ENCODE measurements at places on chromosomes 5 and 9.

- no peak for DNase-seq
These were observed 20.7 kb upstream of the ROPN1L start for GRCh38 chr5:10420932-10421331.

DNA sequence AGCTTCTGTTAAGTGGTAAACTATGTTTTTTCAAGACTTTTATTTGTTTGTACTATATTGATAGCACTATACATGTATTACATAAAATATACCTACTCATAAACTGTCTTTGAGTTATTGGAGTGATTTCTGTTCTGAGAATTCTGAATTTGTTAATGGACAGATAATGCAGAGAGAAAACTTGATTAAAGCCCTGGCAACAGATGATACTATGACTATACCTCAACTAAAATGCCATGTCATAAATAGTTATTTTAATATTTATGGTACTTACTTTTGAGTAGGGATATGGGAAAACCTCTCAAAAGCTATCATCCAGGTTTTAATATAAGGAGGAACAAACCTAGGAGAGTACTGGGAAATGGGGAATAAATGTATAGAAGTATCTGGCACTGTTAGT lies 947.2 kb upstream of the ARRDC3 start:
- DNase-seq: no peak

DNA sequence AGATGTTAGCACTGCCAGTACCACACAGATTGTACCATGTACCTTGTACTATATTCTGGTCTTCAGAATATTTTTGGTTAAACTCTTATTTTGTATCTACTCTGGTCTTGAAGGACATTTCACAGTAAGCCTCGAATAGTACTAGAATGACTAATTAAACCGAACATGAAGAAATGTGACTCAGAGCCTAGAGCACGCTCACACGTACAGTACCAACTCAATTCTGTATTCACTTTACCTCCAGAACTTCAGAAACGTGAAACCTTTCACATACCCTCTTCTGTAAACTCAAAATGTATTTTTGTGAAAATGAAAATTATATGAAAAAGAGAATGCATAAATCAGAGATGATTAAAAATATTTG lies 112.8 kb downstream of the MVB12B start:
- no peak for DNase-seq

GRCh38 chr9:114021578-114021977 lies 56.5 kb downstream of the AMBP start:
- no peak for DNase-seq

DNA sequence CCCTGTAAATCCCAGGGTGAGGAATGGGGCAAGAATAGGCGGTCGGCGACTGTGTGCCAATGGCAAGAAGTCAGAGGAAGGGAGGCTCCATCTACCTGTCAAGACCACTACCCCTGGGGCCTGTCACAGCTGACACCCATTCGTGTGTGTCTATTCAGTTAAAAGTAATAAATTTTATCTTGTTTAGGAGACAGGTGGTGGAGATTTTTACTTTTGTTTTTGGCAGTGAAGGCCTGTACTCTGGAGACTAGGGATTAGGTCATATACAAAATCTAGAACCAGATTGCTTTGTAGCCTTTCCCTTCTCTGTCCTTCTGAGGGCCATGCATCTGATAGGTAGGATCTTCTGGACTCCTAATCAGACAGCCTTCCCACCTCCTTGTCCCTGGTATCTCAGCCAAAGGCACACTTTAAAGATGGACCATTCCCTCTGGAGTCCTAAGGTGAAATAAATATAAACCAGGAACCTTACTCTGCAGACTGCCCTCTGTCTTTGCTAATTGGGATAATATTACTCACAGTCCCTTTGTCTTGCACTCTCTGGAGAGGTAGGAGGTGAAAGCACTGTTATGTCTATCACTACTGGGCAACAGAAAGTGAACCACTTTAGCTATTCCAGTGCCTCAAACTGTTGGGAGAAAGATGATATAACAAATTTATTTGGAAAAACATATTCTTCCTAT lies 213.2 kb upstream of the ACTBL2 start:
- DNase-seq: no peak

DNA sequence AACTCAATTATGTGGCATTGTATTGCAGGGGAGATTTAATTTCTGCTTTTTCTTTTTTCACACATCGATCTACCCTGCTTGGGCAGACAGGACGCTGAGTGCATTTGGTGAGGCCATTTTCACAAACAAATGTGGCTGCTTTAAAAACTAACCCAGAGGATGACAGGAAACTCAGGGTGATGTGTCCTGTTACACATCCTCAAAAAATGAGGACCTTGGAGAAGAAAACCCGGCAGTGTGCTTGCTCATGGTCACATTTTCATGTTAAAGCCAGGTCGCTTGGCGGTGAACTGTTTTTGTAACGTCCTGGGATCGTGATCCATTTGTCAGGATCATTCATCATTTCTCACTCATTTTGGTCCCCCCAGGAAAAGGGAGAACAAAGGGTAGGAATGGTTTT lies 478.3 kb upstream of the ADAMTS16 start:
- DNase-seq: no peak

DNA sequence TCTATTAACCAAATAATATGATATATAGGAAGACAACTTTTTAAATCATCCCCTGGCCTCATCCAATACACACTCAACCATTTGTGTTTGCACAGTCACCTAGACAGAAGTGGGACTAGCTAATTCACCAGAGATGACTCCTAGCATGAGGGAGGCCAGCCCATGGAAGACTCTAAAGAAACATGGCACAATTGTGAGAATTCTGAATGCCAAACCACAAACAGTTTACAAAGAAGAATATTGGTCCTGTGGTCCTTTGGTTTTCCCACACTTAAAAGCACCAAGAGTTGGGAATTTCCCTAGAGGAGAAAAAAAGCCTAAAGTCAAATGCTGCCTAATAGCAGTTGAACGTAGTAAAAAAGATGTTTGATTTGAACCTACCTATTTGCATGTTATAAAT lies 609.9 kb downstream of the ACTL7B start:
- no peak for DNase-seq

DNA sequence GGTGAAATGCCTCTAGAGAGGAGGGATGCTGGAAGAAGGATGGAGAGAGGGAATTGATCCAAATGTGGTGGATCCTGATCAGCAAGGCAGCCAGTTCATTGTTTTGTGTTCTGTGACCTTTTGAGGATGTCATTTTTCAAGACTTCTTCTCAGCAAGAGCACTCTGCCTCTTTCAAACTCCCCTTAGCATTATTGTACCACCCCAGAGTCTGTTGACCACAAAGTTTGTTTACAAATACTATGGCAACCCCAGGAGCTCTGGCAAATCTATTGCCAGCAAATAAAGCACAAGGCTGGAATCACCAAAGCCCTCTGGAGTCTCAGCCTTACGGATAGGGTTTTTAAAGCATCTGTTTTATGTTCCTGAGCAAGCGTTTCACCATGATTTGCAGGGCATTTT lies 76.2 kb upstream of the SLC1A3 start:
- DNase-seq: no peak

DNA sequence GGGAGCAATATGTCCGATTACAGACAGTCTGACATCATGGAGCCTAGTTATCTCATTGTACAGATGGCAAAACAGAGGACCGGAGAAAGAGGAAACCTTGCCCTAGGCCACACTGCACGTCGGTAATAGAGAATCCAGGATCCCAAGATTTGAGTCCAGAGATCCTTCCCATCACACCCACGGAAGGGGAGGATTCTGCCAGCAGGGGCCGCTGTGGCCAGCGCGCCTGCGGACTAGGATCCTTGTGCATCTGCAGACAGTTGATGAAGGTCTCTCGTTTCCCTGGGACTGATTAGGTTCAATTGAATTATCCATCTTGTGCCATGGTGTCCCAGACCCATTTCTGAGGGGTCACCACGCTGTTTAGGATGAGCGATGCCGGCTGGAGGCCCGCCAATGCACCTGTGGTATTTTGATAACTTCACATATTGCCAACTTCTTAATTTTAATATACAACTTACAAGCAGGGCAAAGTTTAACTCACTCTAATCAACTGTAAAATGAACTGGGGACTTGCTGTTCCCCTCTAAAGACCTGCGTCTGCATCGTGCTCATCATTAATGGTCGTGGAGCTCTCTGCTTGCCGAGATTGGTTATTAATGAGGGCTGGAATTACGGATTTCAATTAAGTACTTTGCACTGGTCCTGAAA lies 592.7 kb upstream of the BRINP1 start:
- no peak for DNase-seq

GRCh38 chr5:58066557-58066956 lies 393.3 kb downstream of the PLK2 start:
- no peak for DNase-seq

DNA sequence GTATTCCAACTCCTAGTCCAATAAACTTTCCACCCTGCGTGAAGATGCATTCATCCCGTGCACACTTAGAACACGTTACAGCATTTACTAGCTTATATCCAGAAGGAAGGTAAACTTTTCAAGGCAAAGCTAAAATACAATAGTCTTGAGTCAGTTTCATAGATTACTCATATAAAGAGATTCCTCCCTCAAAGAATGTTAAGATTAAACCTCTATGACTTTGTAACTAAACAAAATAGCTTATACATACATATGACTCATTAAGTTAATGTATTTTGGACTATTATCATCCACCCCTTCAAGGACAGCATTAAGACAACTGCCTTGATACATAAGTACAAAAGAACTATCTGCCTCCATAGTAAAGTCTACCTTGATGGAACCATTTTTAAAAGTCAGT lies 36.1 kb downstream of the TLE1 start:
- no peak for DNase-seq

DNA sequence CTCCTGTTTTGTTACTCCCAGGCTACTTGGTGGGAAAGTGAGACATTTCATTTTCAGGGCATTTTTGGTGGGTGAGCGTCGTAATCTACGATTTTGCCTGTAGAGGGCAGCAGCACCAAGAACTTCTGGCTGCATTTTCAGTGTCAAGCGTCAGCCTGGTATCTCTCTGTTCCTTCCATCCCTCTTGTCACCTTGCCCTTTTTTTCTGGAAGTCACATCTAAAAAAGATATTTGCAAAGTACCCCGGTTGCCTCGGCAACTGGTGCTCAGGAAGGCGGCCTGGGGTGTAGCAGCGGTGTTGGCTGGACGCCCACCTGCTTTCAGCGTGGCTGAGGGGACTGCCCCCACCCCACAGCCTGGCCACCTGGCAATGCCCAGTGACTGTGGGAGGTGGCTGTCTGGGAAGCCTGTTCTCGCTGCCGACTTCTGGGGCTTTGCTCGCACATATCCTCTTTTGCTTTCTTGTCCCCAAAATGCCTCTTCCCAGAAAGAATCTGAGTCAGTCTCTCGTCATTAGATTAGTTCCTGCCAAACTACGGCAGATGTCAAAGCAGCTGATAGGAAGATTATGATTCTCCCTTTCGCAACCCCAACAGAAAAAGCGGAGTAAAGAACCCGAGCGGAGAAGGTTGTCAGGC lies 84.5 kb downstream of the ACER2 start:
- DNase-seq: peak; percentile 9

DNA sequence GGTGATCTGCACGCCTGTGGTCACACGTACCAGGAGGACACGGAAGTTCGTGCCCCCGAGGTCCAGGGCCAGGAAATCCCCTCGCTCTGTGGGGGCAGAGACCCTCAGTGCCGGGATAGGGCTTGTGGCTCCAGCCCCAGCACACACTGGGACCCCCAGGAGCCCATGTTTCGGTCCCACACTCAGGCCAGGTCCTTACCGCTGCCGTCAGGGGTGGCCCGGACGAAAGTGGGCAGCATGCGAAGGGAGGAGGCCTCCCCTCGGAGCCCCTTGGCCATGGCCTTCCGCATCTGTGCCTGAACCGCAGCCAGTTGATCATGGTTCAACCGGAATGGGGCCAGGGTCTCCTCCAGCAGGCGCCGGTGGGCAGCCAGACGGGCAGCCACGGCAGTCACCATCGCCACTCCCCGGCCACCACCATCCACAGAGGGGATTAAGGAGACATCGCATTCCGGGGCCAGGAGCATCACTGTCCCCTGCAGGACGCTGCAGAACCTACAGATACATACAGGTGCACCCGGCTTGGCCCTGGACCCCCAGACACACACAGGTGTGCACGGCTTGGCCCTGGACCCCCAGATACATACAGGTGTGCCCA lies 11.8 kb downstream of the HK3 start:
- DNase-seq: no peak

DNA sequence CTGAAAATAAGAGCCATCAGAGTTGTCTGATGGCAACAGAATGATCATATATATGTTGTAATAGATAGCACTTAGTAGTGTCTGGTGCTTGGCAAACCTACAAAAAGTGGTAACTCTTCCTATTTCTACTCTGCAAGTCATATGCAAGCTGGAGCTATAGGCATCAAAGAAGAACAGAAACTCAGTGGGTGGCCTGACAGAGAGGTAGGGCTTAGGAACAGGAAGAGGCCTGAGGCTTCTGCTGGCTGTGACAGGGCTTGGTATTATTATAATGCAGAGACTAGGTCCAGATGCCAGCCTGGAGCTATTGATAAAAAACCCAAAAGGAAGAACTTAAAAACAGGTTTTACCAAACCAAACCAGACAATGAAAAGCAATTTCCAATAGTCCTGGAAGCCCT lies 4.4 kb upstream of the DIAPH1 start:
- no peak for DNase-seq

GRCh38 chr5:90939211-90939610 lies 380.6 kb downstream of the ADGRV1 start:
- DNase-seq: no peak

DNA sequence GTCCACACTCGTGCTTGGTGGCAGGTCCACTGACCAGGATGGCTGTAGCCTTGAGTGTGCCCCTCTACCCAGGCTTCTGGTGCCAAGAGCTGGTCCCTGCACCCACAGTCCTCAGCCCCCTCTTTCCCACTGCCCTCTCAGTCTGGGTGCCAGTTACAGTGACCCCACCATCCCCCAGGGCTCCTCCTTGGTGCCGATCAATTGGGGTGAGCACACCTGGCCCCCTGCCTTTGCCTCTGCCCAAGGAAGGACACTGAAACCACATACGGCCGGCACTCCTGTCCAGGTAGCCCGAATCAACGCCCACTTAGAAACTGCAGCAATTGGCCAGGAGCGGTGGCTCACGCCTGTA lies 18.5 kb upstream of the QRFP start:
- DNase-seq: no peak

- no peak for DNase-seq
These were observed 31.0 kb upstream of the GLRX start for GRCh38 chr5:95853490-95853889.

GRCh38 chr9:26426551-26427131 lies 466.0 kb downstream of the CAAP1 start:
- DNase-seq: no peak

- DNase-seq: no peak
These were observed 12.9 kb downstream of the GLDC start for GRCh38 chr9:6632516-6633183.

GRCh38 chr5:5116956-5117355 lies 23.2 kb upstream of the ADAMTS16 start:
- no peak for DNase-seq

GRCh38 chr9:92680166-92681119 lies 10.5 kb upstream of the IPPK start:
- DNase-seq: no peak

- no peak for DNase-seq
These were observed 1068.7 kb downstream of the CDH12 start for GRCh38 chr5:21784487-21784886.

- DNase-seq: no peak
These were observed 476.1 kb upstream of the PTPRD start for GRCh38 chr9:11088821-11089374.

- DNase-seq: no peak
These were observed 231.4 kb downstream of the PDE4D start for GRCh38 chr5:59661954-59662615.

GRCh38 chr5:3715062-3715461 lies 119.4 kb downstream of the IRX1 start:
- no peak for DNase-seq

GRCh38 chr5:15363601-15364000 lies 136.4 kb upstream of the FBXL7 start:
- DNase-seq: no peak

GRCh38 chr5:37184748-37185364 lies 64.3 kb downstream of the CPLANE1 start:
- no peak for DNase-seq
